ENCODE measurements at places on chromosomes 6 and 20.

- DNase-seq: no peak
These were observed 9.8 kb downstream of the RIMS4 start for GRCh38 chr20:44800391-44801046.

DNA sequence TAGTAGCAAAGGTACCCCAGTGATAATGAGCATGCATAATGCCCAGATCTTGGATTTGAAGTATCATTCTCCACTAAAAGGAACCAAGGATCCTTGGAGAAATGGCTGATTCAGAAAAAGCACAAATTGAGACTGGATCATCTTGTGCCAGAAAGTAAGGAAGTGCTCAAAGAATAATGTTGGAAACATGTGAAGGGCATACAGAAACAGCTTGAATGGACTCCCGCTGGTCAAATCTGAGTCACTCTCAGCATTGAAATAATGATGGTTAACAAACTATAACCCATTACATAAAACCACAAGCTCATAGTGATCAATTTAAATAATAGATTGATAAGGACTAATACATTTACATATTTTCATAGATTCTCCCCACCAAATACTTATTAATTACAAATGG is 3.6 kb upstream of the OSTM1 start:
- no peak for DNase-seq

DNA sequence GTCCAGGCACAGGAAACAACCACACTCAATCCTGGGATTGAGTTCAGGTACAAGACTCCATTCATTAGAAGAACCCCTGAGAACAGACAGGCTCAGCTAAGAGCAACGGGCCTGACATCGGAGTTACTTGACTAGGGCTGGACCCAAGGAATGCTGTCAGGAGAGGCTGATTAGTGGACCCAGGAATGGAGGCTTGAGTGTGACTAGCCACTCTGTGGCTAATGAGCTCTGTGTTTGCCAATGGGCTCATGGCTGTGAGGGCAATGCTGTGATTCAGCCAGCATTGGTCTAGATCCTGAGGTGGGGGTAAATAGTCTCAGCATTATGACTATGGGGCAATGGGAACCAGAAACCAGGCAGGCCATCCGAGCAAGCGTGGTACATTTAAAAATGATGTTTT is 71.8 kb downstream of the RIOK1 start:
- no peak for DNase-seq

DNA sequence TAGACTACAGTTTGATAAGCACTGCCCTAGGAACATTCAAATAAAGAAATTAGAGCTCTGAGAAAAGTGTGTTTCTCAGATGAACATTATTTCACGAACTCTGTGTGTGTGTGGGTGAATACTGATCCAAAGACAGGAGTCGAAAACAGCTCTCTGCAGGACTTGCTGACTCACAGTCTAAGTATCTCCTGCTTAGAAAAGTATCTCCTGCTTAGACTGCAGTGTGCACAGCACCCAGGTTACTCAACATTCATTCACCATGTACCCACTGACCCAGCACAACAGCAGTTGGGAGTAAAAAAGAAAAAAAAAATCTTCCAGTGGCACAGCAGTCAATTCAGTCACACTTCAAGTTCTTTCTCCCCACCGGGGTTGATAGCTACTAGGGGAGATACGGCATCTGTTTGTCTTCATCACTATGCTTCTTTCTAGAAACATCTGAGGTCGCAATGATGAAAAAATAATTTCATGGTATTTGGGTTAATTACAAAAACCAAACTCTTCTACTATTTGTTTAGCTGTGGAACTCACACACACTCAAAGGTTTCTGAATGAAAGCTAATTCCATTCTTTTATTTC is 48.0 kb downstream of the GCLC start:
- DNase-seq: no peak

DNA sequence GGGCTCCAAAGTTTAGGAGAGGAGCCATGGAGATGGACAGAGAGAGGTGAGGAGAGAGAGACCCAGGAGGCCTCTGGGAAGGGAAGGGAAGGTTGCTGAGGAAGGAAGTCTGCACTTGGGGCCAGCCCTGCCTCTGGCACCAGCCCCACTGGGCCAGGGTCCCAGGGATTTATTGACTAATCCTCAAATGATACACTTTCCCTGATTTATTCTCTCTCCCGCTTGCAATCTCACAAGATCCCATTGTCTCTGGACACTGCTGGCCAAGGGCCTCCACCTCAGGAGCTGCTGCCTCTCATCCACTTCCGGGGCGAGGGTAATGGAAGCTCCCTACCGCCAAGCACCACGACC is 43.6 kb upstream of the FOXP4 start:
- DNase-seq: no peak

GRCh38 chr20:24157213-24157612 is 168.6 kb upstream of the GGTLC1 start:
- no peak for DNase-seq

GRCh38 chr6:41315943-41316620 is 19.3 kb upstream of the NCR2 start:
- no peak for DNase-seq

- DNase-seq: no peak
These were observed 29.1 kb upstream of the FOXC1 start for GRCh38 chr6:1580585-1580984.

DNA sequence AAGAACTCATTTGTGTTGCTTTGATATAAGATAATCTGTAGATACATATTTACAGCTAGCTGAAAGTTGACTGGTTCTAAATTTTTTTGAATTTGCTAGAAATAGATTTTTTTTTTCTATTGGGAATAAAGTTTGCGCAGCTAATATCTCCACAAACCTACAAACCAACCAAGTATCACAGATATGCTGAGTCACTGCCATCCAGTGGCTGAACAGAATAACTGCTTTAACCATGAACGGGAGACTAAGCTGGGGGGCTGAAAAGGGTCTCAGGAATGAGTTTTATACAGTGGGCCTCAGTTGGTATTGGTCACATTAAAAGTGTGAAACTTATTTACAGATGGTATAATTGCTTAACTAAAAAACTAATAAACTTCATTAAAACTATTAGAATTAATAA is 326.7 kb upstream of the CNR1 start:
- peak; percentile 5 for DNase-seq

DNA sequence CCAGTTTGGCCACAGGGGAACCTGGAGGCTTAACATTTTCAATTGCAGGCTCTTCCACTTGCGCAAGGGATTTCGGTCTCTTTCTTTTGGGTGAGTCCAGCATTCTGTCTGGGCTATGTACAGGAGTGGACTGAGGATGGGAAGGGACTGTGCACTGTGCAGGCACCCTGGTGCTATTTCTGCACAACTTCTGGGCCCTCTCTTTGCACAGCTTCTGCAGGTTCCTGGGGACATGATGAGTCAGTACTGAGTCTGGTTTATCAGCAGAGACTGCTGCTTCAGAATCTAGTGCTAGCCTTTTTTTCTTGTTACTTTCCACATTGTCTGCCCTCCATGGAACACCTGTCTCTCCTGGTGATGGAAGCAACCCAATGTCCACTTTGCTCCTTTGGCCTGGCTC is 78.5 kb upstream of the ASF1A start:
- DNase-seq: no peak

DNA sequence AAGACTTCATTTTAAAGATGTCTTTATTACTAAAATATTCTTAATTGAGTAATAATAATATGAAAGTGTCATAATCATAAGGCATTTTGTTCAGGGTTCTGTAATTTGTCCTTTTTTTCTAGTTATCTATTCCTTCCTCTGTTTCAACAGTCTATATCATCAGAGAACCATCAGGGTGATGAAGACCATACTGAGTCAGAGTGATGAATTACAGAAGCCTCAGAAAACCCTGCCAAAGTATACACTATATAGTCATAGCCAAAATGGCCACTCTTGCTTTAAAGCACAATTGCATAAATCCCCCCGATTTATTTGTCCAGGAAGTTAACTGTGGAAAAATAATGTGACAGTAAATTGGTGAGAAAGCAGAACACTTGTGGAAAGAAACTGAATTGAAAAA is 735.0 kb downstream of the EPHA7 start:
- DNase-seq: no peak

DNA sequence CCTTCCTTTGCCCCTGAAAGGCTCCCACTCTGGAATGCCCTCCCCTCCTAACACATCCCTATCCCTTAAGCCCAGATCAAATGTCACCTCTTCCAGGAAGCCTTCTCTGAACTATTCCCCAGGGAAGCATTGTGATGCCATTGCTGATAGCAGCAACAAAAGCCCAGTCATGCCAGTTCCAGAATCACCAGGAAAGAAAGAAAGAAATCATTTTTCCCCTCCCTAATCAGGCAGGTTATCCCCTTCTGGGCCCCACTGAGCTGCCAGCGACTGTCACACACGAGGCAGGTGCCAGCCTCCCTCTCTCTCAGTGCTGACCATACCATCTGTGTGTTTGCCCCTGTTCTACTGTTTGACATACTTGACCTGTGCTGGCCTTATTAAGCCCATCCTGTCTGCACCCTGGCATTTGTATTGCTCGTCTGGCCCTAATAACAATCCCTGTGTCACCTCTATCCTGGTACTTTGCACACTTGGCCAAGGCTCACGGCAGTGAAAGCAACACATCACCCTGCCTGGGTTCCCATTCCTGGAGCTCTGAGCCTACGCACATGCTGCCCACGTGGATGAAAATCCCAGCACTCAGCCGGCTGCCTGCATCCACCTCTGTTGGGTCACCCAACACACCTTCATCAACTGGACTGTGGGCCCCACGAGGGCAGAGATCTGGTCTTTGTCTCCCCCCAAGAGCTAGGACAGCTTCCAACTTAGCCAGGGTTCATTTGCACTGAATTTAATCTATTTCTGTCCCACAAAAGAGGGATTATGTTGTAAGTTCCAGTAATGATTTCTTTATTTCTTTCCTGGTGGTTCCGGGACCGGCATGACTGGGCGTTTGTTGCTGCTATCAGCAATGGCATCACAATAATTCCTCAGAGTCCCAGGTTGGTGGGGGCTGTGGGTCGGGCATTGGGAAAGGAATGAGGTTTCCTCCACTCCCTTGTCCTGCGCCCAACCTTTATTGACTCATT is 5.3 kb upstream of the BPIFB1 start:
- DNase-seq: no peak

DNA sequence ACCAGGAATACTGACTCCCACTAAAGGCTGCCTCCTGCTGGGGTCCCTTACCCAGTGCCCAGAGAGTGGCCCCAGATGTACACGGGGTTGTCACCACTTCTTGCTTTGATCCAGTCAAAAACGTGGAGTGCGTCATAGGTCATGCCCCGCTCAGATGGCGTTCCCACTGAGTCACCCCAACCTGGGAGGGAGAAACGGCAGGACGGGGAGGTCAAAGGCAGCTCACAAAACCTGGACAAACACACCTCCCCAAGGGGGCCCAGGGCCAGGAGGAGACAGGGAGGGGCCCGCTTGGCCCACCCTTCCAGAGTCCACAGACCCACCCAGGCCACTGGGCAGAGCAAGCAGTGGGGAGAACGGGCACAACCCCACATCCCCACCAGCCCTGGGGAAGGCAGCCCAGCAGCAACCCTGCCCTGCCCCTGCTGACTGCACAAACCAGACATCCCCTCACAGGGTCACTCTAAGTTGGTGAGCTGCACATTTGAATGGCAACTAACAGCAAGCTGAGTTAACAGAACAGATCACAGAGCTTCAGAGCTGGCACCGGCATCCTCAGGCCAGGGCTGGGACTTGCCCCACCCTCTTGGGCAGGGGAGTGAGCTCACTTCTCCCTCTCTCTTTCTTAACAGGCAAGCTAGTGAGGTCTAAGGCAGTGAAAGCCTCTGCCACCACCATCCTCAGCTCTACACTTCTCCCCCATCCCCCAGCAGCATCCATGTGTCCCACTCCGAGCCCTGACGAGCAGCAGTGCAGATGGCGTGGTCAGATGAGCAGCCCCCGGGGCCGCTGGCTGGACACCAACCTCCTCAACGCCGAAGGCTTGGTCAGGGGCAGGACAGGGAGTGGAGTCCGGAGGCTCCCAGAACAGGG is 61.7 kb downstream of the PYGB start:
- DNase-seq: peak; percentile 91

DNA sequence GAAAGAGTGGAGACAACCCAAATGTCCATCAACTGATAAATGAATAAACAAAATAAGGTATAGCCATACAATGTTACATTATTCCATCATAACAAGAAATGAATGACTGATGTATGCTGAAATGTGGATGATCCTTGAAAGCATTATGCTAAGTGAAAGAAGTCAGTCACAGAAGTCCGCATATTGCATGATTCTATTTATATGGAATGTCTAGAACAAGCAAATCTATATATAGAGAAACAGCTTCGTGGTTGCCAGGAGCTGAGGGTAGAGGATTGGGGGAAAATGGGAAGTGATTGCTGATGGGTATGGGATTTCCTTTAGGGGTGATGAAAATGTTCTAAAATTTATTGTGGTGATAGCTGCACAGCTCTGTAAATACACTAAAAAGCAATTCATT is 196.8 kb downstream of the ATXN1 start:
- DNase-seq: no peak

GRCh38 chr20:63049561-63050221 is 42.9 kb upstream of the BHLHE23 start:
- no peak for DNase-seq

DNA sequence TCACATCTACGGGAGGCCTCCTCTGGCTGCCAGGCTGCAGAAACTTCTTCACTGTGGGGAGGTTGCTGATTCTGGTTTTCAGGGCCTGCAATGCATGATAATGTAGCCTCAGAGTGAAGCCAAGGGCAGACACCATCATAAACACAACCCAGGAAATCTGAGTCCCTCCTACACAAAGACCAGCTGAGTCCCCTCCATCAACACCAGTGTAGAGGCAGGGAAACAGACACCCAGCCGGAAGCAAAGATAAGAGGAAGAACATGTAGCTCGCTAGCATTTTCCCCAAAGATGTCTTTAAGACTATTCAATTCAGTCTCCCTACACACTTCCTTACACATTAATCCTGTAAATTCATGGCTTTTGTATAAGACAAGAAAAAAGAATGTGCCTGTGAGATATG is 23.6 kb downstream of the GSTA2 start:
- DNase-seq: no peak

Data from inflammatory macrophage treated with lipopolysaccharide for 1 hour (primary cell).